Neuronal stem cell (in vitro differentiated cells): ENCODE measurements at places on chromosomes 16 and 17.
A peak's percentile ranks its signal among the peaks of the same experiment; 100 is the strongest.

DNA sequence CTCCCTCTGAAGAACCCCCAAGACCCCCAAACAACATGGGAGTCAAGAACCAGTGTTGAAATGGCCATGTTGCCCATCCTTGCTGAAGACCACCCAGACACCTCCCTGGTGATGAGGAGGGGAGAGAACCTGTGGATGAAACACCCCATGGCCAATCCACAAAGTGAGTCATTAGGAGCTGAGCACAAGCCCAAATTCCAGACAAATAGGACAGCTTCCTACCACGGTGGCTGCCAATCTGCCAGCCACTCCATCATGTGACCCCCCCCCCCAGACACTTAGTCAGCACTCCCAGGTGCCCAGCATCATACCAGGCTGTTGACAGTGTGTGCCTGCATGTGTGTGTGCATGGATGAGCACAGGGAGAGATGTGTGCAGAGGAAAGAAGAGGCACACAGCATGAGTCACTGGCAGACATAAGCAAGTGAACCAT, 26.4 kb upstream of the RPL38 start:
- DNase-seq = no peak

- DNase-seq = peak; percentile 74
Measured at GRCh38 chr17:55264645-55265298, at the start of gene HLF. HLF (plus strand) TSS chr17:55264960; CDS start chr17:55265485, 525 bp downstream.

- no peak for DNase-seq
Measured at GRCh38 chr16:74626741-74627416, 20.0 kb upstream of the GLG1 start.

GRCh38 chr17:63015824-63016223, 49.8 kb downstream of the TANC2 start:
- no peak for DNase-seq

GRCh38 chr16:50058091-50058771, 7.5 kb upstream of the HEATR3 start:
- DNase-seq = no peak
